Hippocampal formation (tissue), 2 donors: ENCODE measurements at places on chromosomes 1 and 21.

GRCh38 chr21:25689226-25689625, 45.5 kb downstream of the ATP5PF start:
- DNase-seq: no peak

- no peak for DNase-seq
Observed at GRCh38 chr1:223180731-223181321, 37.8 kb upstream of the TLR5 start.

DNA sequence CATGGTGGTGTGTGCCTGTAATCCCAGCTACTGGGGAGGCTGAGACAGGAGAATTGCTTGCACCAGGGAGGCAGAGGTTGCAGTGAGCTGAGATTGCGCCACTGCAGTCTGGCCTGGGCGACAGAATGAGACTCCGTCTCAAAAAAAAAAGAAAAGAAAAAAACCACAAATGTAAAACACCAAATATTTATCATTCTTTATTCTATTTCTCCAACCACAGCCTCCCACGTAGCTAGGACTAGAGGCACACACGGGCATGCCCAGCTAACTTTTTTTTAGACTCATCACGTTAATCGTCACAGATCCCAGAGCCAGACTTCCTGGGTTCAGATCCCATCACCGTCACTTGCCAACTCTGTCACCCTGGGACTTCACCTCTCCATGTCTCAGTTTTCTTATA, 13.5 kb downstream of the DNAJC16 start:
- DNase-seq: no peak

DNA sequence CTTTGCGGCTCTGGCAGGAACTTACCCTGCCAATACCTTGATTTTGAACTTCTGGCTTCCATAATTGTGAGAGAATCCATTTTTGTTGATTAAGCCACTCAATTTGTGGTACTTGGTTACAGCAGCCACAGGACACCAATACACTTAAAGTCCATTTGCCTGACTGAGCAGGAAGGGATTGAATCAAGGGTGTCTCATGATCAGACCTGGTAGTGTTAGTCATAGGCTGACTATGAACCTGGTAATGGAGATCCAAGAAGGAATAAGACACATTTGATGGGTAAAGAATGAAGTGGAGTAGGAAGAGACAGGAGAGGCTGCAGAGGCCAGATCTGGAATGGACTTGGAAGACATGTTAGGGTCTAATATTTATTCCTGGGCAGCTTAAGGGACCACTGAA, 31.2 kb upstream of the MAP1LC3C start:
- no peak for DNase-seq

DNA sequence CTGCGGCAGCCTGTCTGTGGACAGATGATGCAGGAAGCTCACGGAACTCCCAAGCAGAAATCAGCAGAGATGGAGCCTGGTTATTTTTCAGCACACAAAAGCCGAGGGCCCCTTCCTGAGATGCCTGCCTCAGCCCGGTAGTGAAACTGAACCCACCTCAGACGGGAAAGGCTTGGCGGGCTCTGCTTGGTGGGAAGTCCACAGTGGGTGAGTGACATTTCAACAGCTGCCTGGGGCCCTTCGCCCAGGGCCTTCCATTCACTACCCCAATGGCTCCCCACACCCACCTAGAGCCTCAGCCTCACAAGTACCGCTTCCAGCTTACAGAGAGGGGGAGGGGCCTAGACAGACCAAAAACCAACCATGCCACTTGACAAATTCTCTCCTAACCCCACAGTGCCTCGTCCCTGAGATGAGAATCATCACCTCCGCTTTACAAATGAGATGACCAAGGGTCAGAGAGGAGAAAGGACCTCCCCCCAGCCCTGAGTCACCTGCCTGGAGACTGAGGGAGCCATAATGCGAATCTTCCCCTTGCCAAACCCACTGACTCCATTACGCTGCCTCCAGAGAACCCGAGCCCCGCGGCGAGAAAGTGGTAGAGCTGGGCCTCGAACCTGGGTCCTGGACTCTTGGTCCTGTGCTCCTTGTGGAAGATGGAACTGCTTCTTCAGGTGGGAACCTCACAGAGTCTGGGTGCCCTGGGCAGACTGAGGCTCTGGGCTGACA, 3.4 kb upstream of the ECE1 start:
- DNase-seq: no peak

GRCh38 chr1:223490256-223490655, 97.0 kb downstream of the CCDC185 start:
- DNase-seq: no peak

GRCh38 chr1:111843177-111843576, 87.5 kb downstream of the DDX20 start:
- DNase-seq: peak; percentile 29

DNA sequence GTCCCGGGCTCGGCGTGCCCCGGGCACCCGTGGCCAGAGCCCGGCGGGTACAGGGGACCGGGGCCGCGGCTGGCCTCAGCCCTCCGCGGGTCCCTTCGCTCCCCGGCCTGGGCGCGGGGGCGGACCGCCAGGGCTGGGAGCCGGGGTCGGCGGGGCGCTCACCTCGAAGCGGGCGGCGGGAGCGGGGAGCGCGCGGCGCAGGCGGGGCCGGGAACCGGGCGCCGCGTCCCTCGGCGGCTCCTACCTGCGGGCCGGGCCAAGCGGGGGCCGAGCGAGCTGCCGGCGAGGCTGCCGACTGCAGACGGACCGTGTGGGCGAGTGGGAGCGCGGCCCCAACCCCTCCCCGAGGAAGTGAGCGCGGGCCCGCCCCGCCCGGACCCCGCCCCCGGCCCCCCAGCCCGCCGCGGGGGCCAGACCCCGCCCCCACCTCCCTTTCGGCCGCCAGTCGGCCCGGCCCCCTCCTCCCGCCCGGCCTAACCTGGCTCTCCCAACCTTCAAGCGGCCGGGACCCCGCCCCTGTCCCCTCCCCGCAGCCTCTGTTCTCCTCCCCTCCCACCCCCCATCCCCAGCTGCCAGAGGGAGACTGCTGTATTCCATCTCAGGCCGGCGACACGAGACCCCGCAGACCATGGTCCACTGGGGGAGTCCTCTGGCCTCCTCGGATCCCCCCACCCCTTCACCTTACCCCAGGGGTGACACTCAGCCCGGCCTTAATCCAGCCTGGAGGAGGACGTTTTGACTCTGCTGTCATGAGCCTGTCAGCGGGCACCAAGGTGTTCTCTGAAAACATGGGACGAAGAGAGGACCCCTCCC, at the start of gene FHL3:
Gene FHL3 (minus strand): TSS at position 320 of the 813 bp plus-strand sequence. CDS start 6,102 bp downstream, outside the sequence.
- DNase-seq: no peak

DNA sequence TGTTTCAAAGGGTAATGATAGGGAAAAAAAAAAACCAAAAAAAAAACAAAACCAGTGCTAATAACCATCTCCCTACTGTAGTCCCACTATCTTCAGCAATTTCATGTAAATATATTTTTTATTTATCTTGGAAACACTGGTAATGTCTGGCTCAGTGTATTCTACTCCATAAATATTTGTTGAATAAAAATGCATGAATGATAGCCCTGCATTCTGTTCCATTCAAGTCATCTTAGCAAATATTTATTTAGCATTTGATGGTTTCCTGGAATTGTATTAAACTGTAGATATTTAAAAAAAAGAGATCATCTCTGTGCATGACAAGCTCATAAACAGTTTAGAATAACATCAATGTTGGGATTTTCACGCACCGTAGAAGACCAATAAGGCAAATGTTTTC, 24.2 kb downstream of the IL23R start:
- no peak for DNase-seq

DNA sequence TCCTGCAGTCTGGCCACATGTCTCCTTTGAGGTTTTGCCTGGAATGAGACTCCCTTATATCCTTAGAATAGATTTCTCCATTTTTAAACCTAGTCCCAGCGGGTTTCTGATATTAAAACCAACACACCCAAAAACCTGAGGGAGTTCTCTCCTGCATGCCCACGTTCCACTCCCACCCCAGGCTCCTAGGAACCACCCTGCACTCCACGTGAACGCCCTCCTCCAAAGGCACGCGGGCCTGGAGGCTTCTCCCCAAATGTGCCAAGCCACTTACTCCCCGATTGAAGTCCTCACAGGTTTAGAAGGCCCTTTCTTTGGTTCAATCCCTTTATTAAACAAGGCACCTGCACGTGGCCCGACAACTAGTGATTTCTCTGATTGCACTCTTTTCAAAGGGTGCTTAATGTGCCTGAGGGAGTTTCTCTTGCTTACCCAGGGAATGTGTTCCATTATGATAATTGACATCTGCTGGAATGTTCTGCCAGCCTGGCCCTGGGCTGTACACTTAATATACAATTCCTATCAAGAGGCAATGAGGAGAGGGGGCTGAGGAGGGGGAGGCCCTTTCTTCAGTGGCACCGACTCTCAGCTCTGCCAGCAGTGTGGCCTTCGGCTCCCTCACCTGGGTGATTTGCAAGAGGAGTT, 104.3 kb upstream of the ADAR start:
- no peak for DNase-seq

DNA sequence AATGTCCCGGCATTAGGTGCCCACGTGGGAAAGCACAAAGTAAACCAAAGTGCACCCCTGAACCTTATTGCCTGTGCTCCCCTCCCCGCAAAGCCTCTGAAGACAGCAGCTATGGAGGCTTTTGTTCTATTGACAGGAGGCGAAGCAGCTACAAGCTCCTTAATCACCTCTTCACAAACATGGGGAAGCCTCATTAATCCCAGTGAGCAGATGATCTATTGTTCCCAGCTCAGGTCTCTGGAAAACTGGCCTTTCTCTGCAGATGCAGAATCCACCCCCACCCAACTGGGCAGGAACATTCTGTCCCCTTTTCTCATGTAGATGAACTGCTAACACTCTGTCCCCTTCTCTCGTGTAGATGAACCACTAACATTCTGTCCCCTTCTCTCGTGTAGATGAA, 190.5 kb upstream of the CSF3R start:
- no peak for DNase-seq
